ENCODE measurements at places on chromosomes 5 and 9. TPM values are rescaled to one million over a fixed set of nuclear protein-coding genes. Genes with fewer than 3 reads are reported as not detected.

IL17B gene
- total RNA-seq: 1.4 TPM

DNA sequence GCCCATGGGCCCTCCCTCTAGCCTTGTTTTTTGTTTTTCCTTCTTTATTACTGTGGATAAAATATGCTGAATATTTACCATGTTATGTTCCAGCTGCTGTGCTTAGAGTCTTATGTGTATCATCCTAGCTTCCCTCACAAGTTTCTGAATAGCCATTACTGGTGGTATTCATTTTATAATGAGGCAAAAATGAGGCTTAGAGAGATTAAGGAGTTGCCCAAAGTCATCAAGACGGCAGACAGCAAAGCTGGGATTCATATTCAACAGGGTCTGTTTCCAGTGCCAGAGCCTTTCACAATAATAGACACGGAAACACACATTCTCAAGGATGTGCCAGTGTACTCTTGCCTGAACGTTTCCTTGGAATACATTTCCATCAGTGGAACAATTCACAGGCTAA, 258.1 kb downstream of the CTNND2 start:
- H3K4me3 ChIP-seq: no peak overlapping the region
- no peaks in the 10 kb centered on the region for H3K4me1 ChIP-seq
- H3K27me3 ChIP-seq: no peaks in the 10 kb centered on the region
- DNase-seq: peak; percentile 7
- no peak overlapping the region for H3K27ac ChIP-seq

DNA sequence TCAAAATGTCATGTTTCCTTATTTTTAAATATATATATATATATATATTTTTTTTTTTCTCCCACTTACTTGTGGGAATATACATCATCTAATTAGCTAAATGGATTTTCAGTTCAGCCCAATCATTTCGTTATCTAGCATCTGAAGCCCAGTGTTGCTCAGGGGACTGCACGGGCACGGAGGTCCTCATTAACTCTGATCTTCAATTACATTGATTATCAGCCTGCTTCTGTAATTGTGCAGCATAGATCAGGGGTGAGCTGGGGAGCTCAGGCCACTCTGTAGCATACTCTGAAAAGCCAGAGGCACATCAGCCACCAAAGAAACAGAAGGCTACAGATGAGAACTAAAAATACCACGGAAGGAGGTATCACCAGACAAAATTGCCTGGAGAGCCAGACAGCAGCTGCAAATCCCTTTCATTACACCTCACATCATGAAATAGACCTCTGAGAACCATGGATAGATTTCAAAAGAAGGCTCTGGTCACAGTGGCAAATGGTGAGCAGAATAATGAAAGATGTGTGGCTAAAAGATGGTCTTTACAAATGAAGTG, 326.4 kb downstream of the TRIM32 start:
- H3K27me3 ChIP-seq: no peaks in the 10 kb centered on the region
- no peak overlapping the region for H3K27ac ChIP-seq
- no peaks in the 10 kb centered on the region for H3K4me1 ChIP-seq
- no peak overlapping the region for H3K4me3 ChIP-seq
- DNase-seq: no peak

DNA sequence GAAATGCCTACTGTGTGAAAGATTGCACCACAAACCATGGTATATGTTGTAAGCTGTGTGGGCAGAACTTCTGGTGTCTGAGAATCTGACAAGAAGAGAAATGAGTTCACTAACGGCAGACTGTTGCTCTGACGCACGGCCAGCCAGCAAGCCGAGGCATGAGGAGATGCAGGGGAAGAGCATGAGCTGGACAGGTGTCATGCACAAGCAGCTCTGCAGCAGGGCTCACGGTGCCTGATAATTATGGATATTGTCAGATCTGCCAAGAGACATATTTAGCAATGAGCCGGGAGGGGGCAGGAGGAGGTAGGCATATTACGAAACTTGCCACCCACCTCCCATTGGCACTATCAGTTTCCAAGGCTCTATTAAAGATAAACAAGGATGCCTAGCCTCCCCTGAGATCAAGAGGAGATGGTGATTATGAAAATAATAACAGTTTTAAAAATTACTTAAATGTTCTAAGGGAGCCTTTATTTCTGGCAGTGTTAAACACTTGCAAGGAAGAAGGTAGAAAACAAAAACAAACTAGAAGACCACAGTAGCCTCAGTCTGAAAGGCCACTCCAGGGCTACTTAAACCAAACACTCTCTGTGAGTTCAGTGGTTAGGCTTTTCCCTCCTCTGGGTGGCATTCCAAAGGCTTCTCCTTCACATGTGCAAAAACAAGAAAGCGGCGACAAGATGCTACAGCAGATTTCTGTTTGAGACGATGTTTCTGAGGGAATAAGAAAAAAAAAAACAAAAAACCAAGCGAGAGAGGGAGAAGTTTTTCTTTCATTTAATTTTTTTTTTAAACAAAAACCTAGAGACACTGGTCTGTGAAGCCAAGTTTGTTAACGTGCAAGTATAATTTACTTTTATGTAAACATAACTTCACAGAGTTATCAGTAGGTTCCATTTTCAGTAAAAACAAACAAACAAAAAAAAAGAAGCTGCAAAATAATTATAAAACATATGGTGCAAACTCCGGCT, 339.5 kb downstream of the BNC2 start:
- H3K4me1 ChIP-seq: no peaks in the 10 kb centered on the region
- no peaks in the 10 kb centered on the region for H3K36me3 ChIP-seq
- H3K4me3 ChIP-seq: no peak overlapping the region
- H3K27me3 ChIP-seq: no peaks in the 10 kb centered on the region
- DNase-seq: no peak

DBH gene
- not detected for total RNA-seq

DNA sequence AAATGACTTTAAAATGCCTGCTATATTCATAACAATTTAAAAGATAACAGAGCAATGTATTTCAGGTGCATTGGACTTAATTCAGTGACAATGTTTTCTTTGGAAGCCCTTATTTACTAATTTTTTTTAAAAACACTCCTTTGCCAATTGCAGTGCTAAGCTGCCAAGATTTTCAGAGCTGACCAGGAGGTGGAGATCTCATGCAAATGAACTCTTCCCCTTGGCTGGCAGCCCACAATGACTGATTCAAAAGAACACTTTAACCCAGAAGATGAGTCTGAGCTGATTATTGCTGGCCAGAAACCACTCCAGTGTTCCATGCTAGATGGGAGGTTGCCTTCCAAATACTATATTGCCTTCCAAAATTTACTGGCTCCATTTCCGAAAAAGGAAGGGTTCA, 128.3 kb upstream of the CCNH start:
- H3K4me1 ChIP-seq: no peaks in the 10 kb centered on the region
- no peaks in the 10 kb centered on the region for H3K36me3 ChIP-seq
- H3K4me3 ChIP-seq: no peak overlapping the region
- no peaks in the 10 kb centered on the region for H3K27me3 ChIP-seq

DNA sequence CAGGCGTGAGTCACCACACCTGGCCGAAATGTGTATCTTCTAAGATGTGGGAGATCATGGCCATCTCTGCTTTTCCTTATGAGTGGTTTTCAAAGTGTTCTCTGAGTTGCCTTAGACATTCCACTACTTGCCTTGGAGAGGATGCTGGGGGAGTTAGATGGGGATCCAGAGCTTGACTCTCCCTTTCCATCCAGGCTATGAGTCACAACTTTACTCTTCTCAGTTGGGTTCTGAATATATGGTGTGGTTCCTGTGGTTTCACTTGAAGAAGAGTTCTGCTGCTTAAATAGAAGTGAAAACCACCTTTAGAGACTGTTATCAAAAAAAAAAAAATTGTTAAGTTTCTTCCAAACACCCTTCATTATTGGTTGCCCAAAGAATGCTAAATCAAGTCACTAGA, 217.6 kb downstream of the ZNF608 start:
- no peaks in the 10 kb centered on the region for H3K36me3 ChIP-seq
- H3K4me3 ChIP-seq: no peak overlapping the region
- no peaks in the 10 kb centered on the region for H3K4me1 ChIP-seq
- no peak overlapping the region for H3K27ac ChIP-seq
- no peak for DNase-seq

GRCh38 chr5:178382754-178383164, 150.2 kb upstream of the PHYKPL start:
- H3K36me3 ChIP-seq: no peaks in the 10 kb centered on the region
- no peaks in the 10 kb centered on the region for H3K4me1 ChIP-seq
- H3K27ac ChIP-seq: no peak overlapping the region
- peak; percentile 50 for DNase-seq

DNA sequence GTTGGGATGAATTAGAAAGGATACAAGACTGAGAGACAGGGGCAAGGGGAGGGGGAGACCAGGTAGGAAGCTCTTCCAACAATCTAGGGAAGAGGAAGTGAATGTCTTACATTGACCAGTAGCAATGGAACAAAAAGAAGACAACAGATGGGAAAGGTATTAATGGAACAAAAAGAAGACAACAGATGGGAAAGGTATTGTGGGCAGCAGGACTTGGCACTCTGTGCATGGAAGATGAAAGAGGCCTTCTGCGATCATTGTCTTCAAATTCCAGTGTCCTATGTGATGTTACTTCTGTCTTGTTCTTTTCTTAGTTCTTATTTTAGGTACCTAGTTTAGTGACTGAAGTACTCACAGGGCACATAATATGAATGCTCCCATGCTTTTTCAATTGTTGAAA, 161.8 kb downstream of the PALM2AKAP2 start:
- H3K27me3 ChIP-seq: no peaks in the 10 kb centered on the region
- no peak overlapping the region for H3K4me3 ChIP-seq
- H3K4me1 ChIP-seq: no peaks in the 10 kb centered on the region
- H3K36me3 ChIP-seq: no peaks in the 10 kb centered on the region
- no peak for DNase-seq

All from kidney (tissue), 22 donors.